Tibial nerve (tissue), 4 donors: ENCODE measurements at places on chromosomes 7 and 10.
A peak's percentile ranks its signal among the peaks of the same experiment; 100 is the strongest.

DNA sequence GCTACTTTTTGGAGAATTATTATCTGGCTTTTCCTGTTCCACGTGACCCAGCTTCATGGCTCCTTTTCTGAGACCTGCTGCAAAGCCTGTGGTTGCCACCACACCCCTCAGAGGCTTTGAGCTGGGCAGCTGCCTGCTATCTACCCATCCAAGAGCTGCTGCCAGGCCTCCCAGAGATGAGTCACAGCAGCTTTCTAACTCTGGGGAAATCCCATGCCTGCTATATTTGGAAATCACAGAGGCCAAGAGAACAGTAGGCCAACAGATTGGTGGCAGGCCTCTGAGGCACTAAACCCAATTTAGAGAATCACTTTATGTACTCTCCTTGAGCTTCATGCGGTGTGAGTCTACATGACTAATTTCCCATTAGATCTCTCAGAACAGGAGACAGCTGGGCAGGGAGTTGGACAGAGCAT, 35.2 kb downstream of the SGCE start:
- DNase-seq, result peak; percentile 45

- DNase-seq, result no peak
Observed at GRCh38 chr10:26781797-26782196, 79.0 kb downstream of the ABI1 start.

- no peak for DNase-seq
Observed at GRCh38 chr7:136061433-136061832, 84.3 kb upstream of the MTPN start.

GRCh38 chr10:21379143-21379542, 146.3 kb downstream of the SKIDA1 start:
- no peak for DNase-seq

GRCh38 chr10:70885481-70885880, 2.9 kb downstream of the PCBD1 start:
- no peak for DNase-seq

DNA sequence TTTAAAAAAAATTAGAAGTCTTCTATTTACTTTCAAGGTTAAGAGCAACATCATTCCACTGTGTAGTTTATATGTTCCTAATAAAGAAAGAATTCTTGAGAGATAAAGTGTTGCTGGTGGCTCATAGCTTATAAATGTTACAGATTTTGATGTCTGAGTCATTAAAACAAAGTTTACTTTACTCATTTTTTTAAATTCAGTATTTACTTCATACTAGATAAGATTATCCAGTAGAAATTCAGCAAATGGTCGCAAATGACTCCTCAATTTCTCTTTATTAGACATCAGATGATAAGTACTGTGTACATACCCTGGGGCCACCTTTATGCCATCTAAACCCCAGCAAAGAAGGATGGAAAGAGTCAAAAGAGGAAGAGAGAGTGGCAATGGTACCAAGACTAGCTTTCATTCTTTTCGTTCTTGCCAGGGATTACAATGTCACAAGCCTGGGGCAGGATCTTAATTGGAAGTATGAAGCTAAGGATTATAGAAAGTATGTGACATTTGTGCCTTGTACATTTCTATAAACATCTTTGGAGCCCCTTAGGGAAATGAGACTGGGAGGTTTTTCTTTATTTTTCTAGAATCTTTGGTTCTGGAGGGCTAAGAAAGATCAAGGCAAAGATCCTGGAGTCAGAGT, 206.1 kb downstream of the CHRM2 start:
- DNase-seq, result no peak

DNA sequence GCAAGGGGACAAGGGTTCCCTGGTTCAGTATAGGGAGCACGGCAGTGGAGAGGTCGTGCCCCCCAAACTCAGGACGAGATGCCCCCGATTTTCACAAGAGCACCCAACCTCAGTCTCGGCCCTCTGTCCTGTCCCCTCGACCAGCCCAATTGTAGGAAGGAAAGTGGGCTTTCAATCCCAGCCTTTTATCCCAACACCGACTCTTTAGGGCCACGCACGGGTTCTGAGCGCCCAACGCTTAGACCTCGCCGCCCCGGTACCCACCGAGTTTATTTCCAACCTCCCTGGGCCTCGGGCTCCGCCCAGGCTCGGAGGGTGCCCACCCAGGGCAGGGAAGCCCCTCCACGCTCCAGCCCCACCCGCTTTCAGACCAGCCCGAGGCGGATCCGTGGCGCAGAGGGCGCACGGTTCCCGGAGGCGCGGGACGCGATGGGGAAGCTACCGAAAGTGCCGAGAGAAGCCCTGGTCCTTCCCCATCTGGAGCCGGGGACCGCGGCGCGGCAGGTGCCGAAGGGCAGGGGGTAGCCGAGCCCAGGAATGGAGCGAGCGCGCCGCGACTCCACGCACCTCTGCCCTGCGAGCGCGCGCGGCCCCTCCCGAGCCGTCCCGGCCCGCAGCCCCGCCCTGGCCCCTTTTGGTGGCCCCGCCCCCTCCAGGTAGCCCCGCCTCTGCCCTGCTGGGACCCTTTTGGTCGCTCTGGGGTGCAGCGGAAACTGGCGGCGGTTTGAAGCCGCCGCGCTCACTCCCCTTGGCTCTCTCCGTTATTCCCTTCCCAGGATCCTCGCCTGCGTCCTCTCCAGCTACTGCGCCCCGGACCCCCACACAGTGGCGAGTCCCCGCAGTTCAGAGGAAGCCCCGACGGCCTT, 20.4 kb downstream of the GRID2IP start:
- DNase-seq, result no peak

DNA sequence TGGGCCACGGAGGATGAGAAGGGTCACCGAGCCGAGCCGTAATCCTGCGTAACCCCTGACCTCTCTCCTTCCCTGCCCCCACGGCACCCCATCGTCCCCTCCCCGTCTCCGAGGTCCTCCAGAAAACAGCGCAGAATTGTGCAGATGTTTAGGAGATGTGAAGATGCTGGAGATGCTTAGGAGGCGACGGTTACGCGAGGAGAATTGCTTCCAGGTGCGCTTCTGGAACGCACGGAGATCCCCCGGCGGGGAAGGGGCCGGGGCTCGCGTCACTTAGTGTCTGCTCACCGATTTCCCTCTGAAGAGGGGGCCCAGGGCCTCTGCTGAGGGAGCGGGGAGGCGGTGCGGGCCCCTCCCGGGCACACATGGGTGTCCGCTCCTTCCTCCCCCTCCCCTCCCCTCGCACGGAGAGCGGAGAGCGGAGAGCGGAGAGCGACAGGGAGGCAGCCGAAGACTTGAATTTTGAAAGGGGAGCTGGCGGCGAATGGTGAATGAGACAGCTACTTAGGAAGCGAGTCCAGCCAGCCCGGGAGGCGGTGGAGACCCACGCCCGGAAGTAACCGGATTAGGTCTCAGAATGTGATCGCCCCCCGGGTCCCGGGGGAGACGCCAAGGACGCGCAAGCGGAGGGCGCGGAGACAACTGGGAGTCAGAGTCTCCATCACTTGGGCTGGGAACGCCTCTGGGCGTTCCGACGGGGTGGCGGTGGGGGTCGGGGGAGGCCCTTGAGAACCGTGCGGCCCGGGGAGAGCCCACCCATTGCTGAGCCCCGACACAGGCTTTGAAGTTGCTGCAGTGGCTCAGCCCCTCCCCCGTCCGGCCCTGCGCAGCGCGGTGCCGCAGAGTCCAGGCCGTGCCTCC, 8.7 kb upstream of the EN2 start:
- DNase-seq, result no peak

- no peak for DNase-seq
Observed at GRCh38 chr10:15197276-15197675, 28.8 kb upstream of the NMT2 start.

GRCh38 chr7:149179241-149179640, 16.1 kb upstream of the ZNF282 start:
- no peak for DNase-seq

- DNase-seq, result no peak
Observed at GRCh38 chr10:108990441-108990840, 932.9 kb downstream of the XPNPEP1 start.

GRCh38 chr7:66557214-66558200, 71.2 kb upstream of the KCTD7 start:
- peak; percentile 58 for DNase-seq

GRCh38 chr7:2734751-2735571, 47.0 kb downstream of the AMZ1 start:
- no peak for DNase-seq

GRCh38 chr7:22386865-22387264, 29.9 kb upstream of the RAPGEF5 start:
- no peak for DNase-seq
